ENCODE measurements at places on chromosomes 3 and 15.

DNA sequence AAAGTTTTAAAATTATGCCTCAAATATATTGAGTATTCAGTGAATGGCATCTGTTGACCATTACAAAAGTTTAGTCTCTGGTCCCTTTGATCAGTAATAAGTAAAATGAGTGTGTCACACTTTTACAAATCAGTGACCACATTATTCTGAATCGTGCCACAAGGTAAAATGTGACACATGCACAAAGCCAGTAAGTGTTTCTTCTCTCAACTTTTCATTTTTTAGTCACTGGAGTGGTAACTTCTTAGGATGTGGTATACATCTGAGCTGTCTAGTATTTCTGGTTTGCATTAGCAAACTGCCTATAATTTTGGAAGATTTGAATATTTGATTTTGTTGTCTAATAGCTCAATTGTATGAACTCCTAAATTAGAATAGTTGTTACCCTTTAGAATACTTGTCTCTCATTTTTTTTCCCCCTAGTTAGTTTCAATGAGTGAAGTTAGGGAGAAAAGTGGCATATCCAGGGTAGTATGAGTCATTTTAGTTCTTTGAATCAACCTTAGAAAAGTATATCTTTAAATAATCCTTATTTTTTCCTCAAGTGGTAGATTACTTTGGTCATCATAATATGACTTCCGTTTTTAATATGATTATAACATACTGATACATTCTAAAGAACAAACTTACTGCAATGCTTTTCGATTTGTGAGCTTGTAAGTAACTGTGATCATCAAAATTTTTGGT lies 18.1 kb downstream of the DNAJC13 start:
- no peak for DNase-seq

- no peak for DNase-seq
Measured at GRCh38 chr3:149258298-149258697, 36.7 kb upstream of the CP start.

- DNase-seq: no peak
Measured at GRCh38 chr3:30231277-30232141, 374.9 kb upstream of the TGFBR2 start.

DNA sequence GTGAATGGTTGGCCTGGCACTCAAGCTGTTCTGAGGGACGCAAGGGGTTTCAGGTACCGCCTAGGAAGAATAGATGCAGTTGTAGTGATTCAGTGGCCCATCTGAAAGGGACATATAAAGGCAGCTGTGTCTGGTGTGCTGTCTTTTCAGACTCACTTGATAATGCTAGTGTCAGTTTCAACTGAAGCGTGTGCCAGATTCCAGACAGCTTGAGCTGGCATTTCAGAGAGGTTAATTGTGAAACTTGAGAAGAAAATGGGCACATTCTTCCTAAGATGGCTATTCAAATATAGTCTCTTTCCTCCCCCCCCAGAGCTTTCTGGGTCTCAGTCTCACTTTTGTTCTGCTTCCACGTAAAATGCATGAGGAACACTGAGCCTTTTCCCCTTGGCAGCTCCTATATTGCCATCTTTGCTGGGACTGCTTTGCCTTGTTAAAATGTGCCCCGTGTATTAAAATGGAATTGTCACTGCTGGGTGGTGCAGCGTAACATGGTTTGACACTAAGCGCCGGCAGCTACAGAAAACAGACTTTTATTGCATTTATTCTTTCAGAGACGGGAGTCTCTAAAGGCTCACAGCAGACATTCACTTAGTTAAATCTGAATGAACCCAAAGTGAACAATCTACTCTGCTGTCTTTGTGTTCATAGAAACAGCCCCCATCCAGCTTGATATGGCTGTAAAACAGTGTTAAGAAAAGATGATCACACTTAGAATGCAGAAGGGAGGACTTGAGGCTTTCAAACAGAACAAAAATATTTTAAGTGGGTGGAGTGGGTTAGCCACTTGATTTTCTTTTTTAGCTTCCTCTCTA lies 478.7 kb downstream of the RBMS3 start:
- DNase-seq: no peak

DNA sequence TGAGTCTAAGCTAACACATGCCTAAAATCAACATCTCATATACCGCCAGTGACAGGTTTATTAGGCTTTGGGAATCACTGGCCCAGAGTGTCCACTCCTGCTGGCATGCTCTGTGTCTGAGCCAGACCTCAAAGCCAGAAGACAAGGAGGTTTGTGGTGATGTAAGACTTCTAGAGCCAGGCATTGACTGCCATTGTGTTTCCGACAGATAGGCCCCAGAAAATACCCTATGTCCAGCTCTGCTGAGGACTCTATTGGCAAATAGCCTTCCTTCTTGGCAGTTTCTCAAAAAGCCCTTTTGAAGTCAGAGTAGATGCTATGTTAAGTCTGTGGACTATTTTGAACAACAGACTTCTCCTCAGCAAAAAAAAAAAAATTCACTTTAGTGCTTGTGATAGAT lies 181.9 kb upstream of the UBE2E1 start:
- DNase-seq: no peak

DNA sequence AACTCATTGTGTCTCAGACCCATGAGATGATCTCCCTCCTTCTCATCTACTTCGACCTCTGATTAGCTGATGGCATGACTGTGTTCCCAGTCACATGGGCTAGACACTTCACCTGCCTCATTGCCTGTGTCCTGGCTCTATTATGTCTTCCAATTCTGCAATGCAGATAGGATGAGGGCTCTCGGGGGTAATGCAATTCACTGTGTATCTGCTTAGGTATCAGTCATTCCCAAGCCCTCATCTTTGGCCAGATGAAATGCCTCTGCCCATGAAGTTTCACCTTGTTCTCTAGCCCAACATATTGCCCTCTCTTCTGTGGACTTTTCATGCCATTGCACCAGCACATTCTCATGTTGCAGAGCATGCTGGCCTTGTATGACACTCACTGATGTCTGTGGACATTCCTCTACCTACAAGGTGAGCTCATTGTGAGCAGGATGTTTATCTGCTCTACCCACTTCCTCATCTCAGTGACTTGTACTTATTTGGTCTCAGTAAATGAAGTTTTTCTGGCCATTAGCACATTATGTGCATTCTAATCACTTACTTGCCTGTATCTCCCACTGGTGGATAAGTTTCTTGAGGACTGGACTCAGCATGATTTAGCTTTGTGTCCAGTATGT lies 32.3 kb downstream of the MOBP start:
- no peak for DNase-seq

DNA sequence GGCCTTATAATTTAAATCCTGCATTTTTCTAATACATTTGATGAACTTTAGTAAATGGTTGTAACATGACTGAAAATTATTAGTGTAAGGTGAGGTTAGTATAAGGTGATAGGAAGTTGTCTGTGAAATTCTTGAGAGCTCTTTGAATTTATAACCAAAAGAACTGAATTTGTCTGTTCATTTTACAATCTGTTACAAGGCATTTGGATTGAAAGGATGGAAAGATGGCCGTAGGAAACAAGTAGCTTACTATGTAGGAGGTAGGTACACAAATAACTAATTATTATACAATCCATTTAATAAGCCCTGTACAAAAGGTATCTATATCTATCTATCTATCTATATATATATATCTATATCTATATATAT lies 6.6 kb downstream of the DIPK2A start:
- DNase-seq: no peak

- no peak for DNase-seq
Measured at GRCh38 chr3:178967177-178967532, 104.5 kb downstream of the ZMAT3 start.

DNA sequence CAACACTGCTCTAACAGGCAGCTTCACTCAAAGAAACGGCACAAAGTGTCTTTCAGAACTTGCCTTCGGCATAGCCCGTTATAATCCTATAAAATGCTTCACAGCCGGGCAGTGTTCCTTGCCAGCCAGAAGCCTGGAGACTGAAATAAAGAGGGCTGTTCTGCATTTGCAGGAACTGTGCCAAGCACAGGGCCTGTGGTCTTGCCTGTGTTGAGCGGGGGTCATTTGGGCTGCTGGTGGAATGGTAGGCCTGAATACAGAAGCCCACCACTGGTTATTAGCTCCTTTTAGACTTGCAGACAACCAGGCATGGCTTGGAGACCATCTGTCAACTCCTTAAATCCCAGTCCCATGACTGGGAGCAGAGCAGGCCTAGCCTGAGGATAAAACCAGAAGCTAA lies 4.7 kb upstream of the ARHGEF3 start:
- no peak for DNase-seq

DNA sequence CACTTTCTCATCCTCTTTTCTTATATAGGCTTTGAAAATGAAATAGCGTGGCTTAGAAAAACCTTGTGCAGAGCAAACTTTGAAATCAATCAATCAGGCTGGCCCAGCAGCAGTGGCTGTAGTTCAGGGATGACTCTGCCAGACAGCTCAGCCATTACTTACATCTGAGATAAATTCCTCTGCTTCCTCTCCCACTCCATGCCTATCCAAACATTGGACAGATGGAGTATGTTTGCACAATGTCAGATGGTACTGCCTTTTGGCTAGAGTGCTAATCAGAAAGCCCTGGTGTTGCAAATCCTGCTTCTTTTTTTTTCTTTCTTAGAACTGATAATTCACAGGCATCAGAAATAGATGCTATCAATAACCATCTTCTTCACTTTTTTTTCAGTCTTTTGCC lies 1065.1 kb downstream of the AGBL1 start:
- no peak for DNase-seq

DNA sequence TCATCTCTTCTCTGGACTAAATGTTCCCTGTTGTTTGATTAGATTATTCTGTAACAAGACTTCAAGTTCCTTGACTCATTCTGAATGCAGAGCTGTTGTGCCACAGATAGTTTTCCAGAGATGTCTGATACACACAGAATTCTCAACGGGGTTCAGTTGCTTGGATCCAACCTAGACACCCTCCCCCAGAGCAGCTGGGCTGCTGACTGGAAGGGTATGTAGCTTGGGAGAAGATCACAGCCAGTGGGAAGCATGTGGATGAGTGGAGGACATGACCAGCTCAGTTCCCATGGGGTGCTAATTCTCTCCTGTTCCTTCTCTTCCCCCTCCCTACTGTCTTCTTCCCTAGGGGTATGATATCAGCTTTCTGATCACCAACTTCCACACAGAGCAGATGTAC lies 6.6 kb upstream of the TTLL3 start:
- DNase-seq: no peak

DNA sequence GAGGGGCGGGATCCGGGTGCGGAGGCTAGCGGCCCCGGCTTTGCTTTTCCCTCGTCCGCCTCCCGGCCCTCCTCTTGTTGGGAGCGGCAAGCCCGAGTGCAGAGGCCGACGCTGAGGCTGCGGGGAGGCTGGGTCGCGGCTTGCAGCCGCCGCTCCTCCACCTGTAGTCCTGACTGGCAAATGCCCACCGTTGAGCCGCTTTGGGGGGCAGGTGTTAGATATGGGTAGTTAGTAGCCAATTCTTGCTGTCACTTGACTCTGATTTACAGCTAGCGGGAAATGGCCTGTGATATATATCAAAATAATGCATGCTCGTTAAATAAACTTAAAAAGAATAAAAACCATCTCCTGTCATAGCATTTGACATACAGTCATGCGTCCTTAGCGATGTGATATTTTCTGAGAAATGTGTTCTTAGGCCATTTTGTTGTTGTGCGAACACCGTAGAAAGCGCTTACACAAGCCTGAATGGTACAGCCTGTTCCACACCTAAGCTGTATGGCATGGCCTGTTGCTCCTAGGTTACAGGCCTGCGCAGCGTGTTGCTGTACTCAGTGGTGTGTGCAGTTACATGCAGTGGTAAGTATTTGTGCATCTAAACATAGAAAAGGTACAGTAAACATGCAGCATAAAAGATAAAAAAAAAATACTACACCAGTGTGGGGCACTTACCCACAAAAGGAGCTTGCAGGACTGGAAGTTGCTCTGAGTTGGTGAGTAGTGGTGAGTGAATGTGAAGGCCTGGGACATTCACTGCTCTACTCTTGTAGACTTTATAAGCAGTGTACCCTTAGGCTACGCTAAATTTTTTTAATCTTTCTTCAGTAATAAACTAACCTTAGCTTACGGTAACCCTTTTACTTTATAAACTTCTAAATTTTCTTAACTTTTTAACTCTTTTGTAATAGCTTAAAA lies 873 bp downstream of the CAPN7 start:
- DNase-seq: peak; percentile 82

GRCh38 chr15:73015493-73015892 lies 36.8 kb upstream of the NEO1 start:
- DNase-seq: no peak

DNA sequence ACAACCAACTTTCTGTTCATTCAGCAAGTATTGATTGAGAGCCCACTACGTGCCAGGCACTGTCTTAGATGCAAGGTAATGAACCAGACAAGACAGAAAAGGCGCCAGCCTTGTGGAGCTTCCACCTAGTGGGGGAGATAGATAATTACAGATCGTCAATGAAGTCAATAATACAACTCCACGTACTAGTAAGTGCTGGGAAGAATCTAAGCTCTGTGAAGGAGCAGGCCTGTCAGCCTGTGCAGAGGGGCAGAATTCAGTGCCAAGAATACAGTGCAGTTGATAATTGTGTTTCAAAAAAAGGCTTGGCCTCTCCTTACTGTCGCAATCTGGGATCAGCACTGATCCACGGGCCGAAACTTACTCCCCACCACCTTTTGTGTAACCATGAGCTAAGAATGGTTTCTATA lies 186.3 kb downstream of the FEZF2 start:
- no peak for DNase-seq

- no peak for DNase-seq
Measured at GRCh38 chr3:143839980-143840379, 8.3 kb downstream of the SLC9A9 start.

- no peak for DNase-seq
Measured at GRCh38 chr3:166013073-166013679, 176.0 kb upstream of the BCHE start.

- DNase-seq: no peak
Measured at GRCh38 chr3:14770591-14770990, 48.2 kb upstream of the FGD5 start.

DNA sequence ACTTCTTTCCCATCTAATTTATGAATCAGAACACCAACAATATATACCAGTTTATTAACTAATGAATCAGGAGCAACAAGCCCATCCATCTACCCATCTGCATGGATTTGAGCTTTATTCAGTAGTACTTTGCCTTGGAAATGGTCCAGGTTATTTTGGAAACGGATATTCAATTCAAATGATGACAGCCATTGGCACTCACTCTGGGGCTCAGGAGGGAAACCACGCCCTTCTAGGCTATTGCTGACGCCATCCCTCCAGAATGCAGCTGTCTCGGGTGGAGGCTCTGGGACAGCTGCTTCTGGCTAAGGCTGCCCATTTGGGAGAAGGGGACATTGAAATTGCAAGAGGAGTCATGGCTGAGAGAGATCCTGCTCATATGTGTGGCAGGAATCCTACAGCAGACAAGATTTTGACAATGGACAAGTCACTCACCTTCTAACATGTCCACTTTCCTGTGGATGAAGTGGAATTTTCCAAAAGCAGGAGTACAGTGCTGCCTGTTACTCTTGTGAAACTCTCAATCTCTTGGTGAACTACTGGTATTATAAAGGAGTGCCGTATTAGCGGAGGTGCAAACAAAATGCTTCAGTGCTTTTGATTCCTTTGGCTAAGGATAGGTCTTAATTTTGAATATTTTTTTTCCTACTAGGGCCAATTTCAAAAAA lies 29.3 kb upstream of the TRAK1 start:
- no peak for DNase-seq

Measured in T-helper 2 cell (primary cell).